ENCODE measurements at places on chromosomes 6 and 20. TPM values are rescaled to one million over a fixed set of nuclear protein-coding genes. Genes with fewer than 3 reads are reported as not detected.

The TMEM200A gene
- 2.9 TPM for total RNA-seq

The ASIP gene
- not detected for total RNA-seq

The RPP21 gene
- 60.6 TPM for total RNA-seq

The PTK7 gene
- 101 TPM for total RNA-seq

The LRFN2 gene
- not detected for total RNA-seq

The CFAP61 gene
- total RNA-seq: 1.7 TPM

The PLA2G7 gene
- total RNA-seq: 0.26 TPM

GRCh38 chr20:5374171-5374570, 57.4 kb upstream of the PROKR2 start:
- DNase-seq: no peak

- DNase-seq: no peak
Measured at GRCh38 chr20:38112261-38112929, 52.7 kb downstream of the TGM2 start.

GRCh38 chr6:16596616-16597331, 164.5 kb downstream of the ATXN1 start:
- no peak for DNase-seq

- no peak for DNase-seq
Measured at GRCh38 chr6:15343490-15344191, 97.8 kb downstream of the JARID2 start.

DNA sequence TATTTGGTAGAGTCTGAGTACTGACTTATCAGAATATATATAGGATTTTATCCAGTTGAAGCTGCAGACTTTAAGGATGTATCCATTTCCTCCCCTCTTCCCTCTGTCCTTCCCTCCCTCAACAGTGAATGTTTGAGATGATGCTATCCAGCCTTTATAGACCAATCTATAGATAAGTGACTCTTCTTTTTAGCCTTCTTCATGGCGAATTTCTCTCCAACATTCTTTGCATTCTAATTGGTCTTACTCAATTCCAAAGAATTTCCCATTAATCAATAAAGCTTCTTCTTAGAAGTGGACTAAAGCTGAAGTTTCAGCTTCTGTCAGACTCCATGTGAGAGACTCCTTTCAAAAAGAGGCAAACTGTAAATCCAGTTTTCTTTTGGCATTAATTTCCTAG, 99.3 kb downstream of the AIG1 start:
- DNase-seq: no peak

- DNase-seq: no peak
Measured at GRCh38 chr6:14533446-14533845, 415.9 kb downstream of the CD83 start.

- no peak for DNase-seq
Measured at GRCh38 chr20:54179946-54180345, 6.2 kb upstream of the CYP24A1 start.

DNA sequence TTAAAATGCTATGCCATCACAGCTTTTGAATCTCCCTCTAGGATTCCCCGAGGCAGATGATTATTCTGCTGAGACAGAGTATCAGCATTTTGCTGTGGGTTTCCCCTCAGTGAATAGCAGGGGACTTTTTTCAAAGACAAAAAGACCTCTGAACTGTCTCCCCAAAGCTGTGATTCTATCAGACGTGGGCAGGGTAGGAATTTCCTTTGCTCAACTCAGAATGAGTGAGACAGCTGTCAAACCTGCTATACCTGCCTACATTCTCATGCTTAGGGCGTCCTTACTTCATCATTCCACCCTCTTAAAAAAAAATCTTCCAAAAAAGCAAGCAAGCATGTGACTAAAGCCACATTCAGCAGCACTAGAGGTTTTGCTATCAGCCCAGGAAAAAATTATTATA, 147.6 kb upstream of the FAM83B start:
- DNase-seq: no peak

- DNase-seq: no peak
Measured at GRCh38 chr20:24134284-24134683, 145.7 kb upstream of the GGTLC1 start.

DNA sequence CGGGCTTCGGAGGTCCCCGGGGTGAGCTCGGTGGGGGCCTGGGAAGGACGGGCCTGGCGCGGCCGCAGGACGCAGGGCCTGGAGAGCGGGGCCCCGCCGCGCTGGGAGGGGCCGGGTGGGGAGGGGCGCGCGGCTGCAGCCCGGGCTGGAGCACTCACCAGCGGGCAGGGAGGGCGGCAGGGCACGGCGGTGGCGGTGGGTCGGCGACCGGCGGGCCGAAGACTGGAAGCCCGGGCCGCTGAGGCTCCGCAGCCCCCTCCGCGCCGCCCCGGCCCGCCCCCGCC, at the start of gene GATA5:
TSS of gene GATA5 (minus strand) at position 224 of the 284 bp plus-strand sequence. CDS start 474 bp downstream, outside the sequence.
- no peak for DNase-seq

DNA sequence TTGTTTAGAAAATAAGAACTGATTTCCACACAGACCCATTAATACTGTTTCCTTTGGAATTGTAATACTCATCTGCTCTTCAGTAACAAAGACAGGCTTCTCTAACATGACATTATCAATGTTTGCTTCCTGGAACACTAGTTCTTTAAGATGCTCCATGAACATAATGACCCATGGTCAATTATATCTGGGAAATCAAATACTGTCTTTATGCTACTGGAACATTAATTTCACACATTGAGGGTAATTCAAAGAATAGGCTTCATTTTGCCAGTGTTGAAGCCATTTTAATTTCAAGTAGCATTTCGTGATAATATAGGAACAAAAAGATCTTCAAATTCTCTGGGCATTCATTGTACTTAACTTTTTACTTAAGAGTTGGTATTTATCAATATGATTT, 80.9 kb downstream of the OPN5 start:
- no peak for DNase-seq

DNA sequence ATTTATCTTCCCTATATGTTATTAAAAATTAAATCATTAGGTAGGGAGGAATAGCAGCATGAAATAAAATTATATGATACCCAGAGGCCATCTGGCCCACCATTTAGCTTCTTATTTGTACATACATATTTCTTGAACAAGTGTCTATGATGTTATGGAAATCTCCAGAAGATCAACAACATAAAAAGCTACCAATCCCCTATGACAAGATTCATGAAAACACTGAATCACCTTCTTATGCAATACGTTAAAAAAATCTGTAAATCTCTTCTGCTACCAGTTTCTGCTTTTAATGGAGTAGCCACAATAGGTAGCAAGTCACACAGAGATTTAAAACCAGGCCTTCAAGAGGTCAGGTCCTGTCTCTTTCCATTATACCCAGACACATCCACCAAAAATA, 125.8 kb upstream of the ENPP5 start:
- DNase-seq: no peak

DNA sequence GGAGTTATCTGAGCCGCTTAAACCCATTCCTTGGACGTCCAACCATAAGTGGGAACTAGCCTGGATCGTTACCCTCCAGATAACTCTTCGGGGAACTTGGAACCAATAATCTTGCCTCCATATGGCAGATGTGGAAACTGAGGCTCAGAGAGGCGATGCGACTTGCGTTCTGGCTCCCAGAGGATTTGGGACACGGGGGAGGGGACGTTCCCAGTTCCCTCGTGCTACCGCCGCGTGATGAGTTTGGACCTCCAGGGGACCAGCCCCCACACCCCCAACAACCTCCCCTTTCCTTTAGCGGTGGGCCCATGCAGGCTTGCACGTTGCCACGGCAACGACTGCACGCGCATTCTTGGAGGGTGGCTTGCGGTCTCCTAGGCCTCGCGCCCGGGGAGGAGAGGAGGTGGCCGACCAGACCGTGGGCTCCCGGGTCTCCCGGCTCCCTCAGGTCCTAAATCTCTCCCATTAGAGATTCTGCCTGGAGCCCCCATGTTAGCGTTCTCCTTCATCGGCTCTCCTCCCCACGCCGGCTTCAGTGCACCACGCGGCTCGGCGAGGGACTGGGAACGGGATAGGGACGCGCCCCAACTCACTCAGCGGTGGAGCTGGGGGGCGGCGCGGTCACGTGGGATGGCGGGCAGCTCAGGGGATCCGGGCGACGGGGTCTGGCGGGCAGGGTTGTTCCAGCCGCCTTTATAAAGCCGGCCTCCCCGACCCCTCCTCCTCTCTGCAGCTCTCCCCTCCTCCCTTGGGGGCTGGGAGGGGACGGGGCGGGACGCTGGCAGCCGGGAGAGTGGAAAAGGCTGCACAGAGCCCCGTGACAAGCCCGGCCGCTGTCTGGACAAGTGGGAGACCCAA, at the start of gene PLTP:
TSS of gene PLTP (minus strand) at position 670 of the 858 bp plus-strand sequence. CDS start 703 bp downstream, outside the sequence.
- peak; percentile 70 for DNase-seq

DNA sequence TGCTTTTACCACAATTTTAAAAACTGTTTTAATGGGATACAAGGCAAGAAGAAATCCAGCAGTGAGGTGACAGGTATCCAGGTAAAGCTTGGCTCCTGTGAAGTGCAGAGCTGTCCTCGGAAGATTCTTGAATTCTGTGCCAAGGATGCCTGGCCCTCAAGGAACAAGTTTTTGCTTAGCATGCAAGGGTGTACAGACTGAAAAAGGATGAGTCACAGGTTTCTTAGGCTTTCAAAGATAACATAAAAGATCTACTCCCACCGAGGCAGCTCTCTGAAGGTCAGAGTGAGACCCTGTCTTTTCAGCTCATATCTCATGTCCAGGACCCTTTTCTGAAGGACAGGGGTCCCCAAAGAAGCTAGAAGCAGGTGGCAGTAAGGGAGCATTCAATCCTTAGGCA, 83.3 kb downstream of the CHD6 start:
- no peak for DNase-seq

GRCh38 chr6:118752803-118753202, 101.4 kb upstream of the CEP85L start:
- no peak for DNase-seq

- no peak for DNase-seq
Measured at GRCh38 chr6:112004201-112005012, 49.5 kb upstream of the CCN6 start.

DNA sequence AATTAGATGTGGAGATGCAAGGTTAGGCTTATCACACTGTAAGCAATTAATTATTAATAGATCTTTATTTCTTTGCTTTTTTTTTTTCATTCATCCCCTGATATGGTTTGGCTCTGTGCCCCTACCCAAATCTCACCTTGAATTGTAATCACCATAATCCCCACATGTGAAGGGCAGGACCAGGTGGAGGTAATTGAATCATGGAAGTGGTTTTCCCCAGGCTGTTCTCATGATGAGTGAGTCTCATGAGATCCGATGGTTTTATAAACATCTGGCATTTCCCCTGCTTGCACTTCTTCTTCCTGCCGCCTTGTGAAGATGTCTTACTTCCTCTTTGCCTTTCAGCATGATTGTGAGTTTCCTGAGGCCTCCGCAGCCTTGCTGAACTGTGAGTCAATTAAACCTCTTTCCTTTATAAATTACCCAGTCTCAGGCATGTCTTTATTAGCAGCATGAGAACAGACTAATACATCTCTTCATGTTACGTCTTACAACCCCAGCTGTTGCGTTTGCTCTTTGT, 333.8 kb downstream of the CDH26 start:
- no peak for DNase-seq

GRCh38 chr20:37528446-37529213, 954 bp upstream of the BLCAP start:
- DNase-seq: no peak

- DNase-seq: no peak
Measured at GRCh38 chr20:3990716-3991115, 24.6 kb downstream of the RNF24 start.

DNA sequence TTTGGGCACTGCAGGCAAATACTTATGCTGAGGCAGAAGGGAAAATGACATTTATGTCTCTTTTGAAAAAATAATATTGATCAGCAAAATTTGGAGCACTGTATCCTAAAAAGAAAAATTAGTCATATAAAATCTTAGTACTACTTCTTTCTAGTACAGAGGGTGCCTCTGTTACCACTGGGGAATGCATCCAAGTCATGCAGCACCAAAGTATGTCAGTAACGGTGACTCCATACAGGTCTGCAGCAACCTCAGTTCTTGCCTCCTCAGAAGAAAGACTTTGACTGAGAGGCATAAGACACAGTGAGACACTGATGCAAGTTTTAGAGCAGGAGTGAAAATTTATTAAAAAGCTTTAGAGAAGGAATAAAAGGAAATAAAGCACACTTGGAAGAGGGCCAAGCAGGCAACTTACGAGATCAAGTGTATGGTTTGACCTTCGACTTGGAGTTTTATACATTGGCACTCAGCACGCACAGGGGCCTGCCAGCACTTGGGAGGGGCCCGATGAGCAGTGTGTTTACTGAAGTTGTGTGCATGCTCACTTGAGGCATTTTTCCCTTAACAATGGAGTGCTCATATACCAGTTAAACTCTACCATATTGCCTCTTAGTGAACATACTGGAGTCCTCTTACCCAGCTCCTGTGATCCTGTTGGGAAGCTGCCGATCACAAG, 1244.8 kb downstream of the EPHA7 start:
- DNase-seq: no peak

- DNase-seq: no peak
Measured at GRCh38 chr20:32513031-32513866, 71.9 kb downstream of the NOL4L start.

GRCh38 chr6:146200176-146200575, 171.3 kb downstream of the GRM1 start:
- no peak for DNase-seq

GRCh38 chr6:127115084-127115655, 3.3 kb upstream of the RSPO3 start:
- DNase-seq: no peak

GRCh38 chr6:115969930-115970273, 90.8 kb downstream of the FRK start:
- DNase-seq: no peak

GRCh38 chr20:38581013-38581412, at the start of gene ADIG:
Gene ADIG, plus strand, starts transcription at chr20:38581197. Its CDS starts 54 bp downstream, at chr20:38581251.
- no peak for DNase-seq

DNA sequence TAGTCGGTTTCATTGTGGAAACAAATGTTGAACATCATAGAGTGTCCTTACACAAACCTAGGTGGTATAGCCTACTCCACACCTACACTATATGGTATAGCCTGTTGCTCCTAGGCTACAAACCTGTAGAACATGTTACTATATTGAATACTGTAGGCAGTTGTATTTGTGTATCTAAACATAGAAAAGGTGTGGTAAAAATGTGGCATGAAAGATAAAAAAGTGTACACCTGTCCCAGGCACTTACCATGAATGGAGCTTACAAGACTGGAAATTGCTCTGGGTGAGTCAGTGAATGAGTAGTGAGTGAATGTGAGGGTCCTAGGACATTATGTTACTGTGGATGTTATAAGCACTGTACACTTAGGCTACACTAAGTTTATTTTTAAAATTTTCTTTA, 103.0 kb downstream of the ZFAND3 start:
- DNase-seq: no peak

GRCh38 chr20:18728165-18728869, 85.3 kb upstream of the SCP2D1 start:
- DNase-seq: no peak
